ENCODE measurements at places on chromosomes 6 and 20.

- no peak for DNase-seq
Measured at GRCh38 chr20:58025233-58025632, 203.2 kb downstream of the ANKRD60 start.

GRCh38 chr6:95693108-95693507, 115.8 kb downstream of the MANEA start:
- DNase-seq, result no peak

- no peak for DNase-seq
Measured at GRCh38 chr6:1346101-1346500, 34.2 kb downstream of the FOXQ1 start.

DNA sequence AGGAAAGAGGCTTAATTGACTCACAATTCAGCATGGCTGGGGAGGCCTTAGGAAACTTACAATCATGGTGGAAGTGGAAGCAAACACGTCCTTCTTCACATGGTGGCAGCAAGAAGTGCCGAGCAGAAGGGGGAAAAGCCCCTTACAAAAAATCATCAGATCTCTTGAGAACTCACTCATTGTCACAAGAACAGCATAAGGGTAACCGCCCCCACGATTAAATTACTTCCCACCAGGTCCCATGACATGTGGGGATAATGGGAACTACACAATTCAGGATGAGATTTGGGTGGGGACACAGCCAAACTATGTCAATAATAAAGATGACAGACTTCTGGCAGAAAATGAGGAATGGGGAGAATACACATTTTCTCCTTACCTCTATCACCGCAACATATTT, 20.5 kb upstream of the OCSTAMP start:
- no peak for DNase-seq
